ENCODE measurements at places on chromosomes 4 and X.
A peak's percentile ranks its signal among the peaks of the same experiment; 100 is the strongest.

GRCh38 chr4:117773064-117773936 is 261.0 kb upstream of the NDST3 start:
- no peak for DNase-seq

DNA sequence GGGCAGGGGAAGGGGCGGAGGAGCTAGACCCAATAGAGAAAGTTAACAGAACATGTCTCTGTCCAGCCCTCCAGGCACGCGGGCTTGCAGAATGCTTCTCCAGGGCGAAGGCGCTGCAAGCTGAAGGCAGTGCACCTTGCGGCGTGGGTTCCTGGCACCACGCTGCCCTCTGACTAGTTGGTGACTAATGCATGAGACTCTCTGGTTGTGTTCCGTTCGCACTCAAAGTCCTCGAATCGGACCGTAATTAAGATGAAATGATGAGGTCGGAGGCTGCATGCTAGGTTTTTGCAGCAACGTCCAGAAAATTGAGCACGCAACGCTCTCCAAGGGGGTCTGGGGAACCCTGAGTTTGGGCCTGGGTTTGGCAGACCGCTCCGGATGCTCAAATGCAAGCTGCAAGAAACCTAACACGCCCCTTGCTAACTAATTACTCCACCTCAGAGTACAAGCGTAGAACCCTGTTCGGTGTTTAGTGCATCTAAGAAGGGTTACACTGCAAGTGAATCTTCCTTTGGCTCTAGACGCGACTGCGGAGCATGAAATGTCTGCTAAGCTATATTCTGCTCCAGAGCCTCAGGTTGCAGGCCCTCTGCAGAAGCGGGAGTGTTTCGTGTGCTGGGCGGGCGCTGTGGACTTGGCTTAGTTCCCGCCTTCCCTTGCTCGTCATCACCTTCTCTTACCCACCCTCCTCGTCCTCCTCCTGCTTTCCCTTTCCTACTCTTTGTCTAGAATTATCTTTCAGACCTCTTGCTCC is 57.1 kb upstream of the NKAP start:
- DNase-seq, result peak; percentile 9

DNA sequence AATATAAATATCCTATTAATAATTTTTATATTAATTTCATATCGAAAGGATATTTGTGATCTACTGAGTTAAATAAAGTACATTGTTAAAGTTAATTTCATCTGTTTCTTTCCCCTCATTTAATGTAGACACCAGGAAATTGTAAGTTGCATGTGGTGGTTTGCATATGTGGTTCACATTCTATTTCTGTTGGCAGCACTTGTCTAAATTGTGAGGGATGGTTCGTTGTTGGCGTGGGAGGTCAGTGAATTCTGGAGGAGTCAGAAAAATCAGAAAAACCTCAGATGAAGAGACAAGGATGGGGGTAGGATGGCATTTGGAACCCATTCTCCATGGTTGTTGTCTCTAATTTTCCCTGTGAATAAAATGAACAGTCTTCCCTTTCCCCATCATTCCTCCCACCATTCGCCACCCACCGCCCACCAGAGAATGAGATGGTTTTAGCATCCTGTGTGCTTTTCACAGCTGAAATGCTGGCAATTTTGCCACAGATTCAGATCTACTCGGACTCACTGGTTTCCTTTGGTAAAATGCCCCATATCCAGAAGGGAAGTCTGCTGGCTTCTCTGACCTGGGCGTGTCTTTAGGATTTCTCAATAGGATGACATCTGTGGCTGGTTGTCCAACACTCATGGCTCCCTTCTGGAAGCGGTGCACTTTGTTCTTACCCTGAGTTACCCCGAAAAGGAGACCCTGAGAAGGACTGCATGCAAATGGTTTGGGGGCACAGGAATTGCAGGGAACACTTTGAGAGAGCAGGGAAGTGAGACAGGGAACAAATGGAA is 52.3 kb downstream of the LGI2 start:
- DNase-seq, result no peak

- peak; percentile 8 for DNase-seq
Measured at GRCh38 chrX:15299941-15300851, 15.2 kb downstream of the ASB11 start.

- peak; percentile 61 for DNase-seq
Measured at GRCh38 chrX:38214551-38215531, 5.8 kb downstream of the SRPX start.

DNA sequence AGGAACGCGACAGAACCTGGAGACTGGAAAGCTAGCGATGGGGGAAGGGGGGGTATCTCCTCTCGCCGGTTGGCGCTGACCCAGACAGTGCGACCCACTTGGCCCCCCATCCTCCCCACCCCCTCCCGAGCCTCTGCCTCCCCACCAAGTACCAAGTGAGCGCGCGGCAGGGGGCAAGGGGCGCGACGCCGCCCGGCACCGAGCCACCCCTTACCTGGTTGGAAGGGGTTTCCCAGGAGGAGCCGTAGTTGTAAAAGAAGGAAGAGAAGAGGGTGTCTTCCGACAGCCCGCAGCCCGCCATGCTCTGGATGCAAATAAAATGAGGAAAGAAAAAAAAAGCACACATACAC is 112.2 kb downstream of the DHX15 start:
- peak; percentile 2 for DNase-seq

DNA sequence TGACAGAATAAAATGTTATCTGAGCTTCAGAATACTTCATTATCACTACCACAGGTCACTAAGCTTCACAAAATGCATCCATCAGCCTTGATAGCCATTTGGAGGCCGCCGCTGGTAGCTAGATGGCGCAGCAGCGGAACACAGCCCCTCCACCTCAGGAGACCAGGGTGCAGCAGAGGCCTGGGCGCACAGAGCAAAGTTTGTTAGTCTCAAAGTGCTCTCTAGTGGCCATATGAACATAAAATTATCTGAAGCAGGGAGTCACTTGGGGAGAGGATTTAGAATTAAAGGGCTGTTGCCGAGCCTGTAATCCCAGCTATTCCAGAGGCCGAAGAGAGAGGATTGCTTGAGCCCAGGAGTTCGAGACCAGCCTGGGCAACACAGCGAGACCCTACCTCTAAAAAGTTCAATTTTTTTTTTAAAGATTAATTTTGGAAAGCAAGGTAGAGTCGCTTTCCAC is 8.1 kb upstream of the DCTD start:
- DNase-seq, result peak; percentile 62

DNA sequence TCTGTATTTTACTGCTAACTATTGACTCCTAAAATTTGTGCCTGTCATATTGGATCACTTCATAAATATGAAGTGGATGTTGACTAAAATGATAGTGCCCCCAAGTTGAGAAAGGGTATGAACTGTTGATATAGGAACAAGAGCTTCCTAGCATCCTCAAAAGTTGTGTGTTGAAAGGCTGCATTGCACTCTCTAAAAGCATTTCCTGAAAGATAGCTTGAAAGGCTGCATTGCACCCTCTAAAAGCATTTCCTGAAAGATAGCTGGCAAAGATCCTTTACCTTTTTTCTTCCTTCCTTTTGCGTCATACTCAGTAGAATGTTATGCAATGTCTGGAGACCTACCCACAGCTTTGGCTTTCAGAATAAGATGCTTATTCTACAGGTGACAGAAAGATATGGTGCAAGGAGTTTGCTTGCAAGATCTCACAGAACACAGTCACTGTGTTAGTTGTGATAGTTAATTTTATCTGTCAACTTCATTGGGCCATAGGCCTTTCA is 274.6 kb upstream of the GALNTL6 start:
- DNase-seq, result peak; percentile 4

DNA sequence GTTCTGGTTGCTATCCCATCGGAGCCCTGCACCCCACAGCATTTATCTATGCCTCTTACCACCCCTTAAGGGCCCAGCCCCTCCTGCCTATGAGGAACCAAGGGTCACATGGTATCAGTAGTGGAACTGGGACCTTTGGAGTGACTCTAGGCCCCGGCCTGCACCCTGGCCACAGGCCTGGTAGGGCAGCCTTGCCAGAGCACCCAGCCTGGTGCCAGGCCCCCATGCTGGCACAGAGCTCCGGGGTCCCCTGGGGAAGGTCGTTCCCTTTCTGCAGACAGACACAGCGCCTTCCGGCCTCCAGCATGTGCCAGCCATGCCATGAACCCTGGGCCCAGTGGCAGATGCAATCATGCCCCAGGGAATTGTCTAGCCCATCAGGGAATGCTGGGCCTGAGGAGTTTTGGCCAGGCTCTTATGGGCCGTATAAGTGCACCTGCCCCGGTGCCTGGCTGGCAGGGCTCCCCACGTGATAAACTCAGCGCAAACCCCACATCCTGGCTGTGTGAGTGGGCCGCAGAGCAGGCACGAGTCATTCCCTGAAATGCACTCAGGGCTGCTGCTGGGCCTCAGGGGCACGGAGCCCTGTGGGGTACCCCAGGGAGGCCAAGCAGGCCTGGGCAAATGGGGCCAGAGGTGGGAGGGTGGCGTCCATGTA is 19.8 kb upstream of the ADD1 start:
- no peak for DNase-seq

GRCh38 chrX:46279214-46279924 is 265.9 kb downstream of the ZNF674 start:
- no peak for DNase-seq

GRCh38 chr4:153393397-153393796 is 48.9 kb downstream of the MND1 start:
- peak; percentile 39 for DNase-seq

DNA sequence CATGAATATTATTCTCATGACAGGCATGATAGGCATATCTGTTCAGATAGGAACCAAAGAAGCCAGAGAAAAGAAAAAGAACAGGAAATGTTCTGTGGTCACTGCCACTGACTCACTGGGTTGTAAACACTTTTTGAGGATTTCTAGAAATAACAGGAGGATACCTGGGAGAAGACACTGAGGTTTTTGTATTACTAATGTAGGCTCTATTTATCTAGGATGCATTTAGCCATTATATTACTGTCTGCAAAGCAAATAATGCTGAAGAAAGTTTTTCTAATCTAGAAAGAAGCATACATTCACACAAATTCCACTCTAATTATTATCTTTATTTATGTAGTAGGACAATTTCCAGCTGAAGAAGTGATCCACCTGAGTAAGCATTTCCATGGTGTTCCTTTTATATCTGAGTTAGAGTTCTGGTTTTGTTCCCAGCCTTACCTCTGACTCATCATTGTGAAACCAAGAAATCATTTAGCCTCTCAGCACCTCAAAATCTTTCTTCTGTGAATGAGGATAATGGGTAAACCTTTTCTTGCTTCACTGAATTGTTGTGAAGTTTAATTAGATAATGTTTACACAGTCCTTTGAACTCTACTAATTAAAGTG is 40.2 kb upstream of the EPGN start:
- DNase-seq, result peak; percentile 87

DNA sequence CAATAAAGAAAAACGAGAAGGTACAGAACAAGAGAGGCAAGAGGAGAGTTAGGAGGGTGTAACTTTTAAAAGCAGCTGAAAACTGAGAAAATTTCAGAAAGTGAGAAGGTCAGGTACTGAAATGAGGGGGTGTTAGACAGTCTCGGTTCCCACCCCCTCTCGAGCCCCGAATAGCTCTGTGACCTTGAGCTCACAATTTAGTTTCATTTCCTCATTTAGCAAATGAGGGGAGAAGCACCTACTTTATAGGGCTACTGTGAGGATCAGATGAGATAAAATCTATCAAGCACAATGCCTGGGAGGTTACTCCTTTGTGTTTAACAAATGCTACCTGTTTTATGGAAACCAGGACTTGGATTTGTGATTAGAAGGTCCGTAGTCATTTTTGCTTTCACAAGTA is 4.9 kb downstream of the UGT8 start:
- DNase-seq, result no peak

- no peak for DNase-seq
Measured at GRCh38 chr4:143140696-143141095, 44.0 kb upstream of the USP38 start.

GRCh38 chrX:134764202-134764785 is 106.0 kb upstream of the PLAC1 start:
- DNase-seq, result peak; percentile 55

GRCh38 chr4:1519787-1520661 is 113.8 kb upstream of the NKX1-1 start:
- no peak for DNase-seq

DNA sequence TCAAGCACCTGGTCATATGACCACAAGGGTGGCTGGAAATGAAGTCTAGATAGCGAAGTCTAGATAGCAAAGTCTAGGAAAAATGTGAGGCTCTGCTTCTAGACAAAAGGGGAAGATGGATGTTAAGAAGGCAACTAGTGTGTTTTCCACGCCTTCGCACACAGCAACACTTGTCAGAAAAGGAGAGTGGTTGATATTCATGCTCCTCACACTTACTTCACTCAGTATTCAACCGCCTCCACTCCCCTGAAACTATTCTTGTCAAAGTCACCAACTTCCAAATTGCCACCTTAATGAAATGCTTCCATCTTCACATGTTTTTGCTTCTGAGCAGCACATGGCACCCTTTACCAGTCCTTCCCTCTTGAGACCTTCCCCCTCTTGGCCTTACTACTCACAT is 27.7 kb upstream of the DCLK2 start:
- no peak for DNase-seq

DNA sequence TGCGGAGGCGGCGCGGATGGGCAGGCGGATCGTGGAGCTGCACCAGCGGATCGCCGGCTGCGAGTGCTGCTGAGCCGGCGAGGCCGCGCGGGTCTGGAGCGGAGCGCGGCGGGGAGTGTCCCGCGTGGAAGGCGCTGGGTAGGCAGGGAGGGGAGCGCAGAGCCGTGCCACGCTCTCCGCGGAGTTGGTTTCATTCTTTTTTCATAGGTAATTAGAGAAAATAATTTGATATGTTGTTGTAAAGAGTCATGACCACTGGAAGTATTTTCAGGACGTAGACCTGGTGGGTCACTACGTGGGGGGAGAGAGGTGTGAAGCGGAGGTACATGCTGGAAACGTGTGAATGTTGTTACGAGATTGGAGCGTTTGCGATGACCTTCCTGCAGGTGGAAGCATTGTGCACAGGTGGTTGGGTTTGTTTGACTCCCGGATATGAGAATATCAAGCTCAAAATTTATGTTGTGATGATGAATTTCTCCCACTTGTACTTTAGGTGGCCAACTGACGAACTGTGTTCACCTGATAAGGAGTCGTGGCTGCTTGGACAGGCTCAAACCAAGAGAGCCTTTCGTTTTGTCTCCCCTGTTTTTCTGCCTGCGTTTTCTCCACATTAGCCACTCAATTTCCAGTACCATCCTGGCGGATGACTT is 19.1 kb upstream of the S100P start:
- DNase-seq, result peak; percentile 82

GRCh38 chr4:83250687-83251446 is 33.7 kb downstream of the COQ2 start:
- no peak for DNase-seq

GRCh38 chrX:116881961-116882360 is 419.2 kb upstream of the CT83 start:
- no peak for DNase-seq

- DNase-seq, result peak; percentile 68
Measured at GRCh38 chr4:41719417-41719816, 29.1 kb downstream of the PHOX2B start.

- DNase-seq, result no peak
Measured at GRCh38 chr4:102114118-102114630, 231.1 kb downstream of the SLC39A8 start.

GRCh38 chr4:89531932-89532640 is 224.5 kb upstream of the GPRIN3 start:
- DNase-seq, result no peak

- DNase-seq, result no peak
Measured at GRCh38 chrX:105820247-105820646, 2.1 kb upstream of the NRK start.

Data from epithelial cell of esophagus (primary cell).